Large intestine (tissue), 12 donors: ENCODE measurements at places on chromosomes 6 and 20. TPM values are rescaled to one million over a fixed set of nuclear protein-coding genes. Genes with fewer than 3 reads are reported as not detected.

The PKHD1 gene
- 0.36 TPM for polyA plus RNA-seq

The HLA-F gene
- polyA plus RNA-seq: 8.2 TPM

The PREX1 gene
- 9.9 TPM for polyA plus RNA-seq

The TCP11 gene
- polyA plus RNA-seq: 0.09 TPM

The AVP gene
- 0.49 TPM for polyA plus RNA-seq

The TULP1 gene
- polyA plus RNA-seq: 1.2 TPM

The CD24 gene
- 135 TPM for polyA plus RNA-seq

The UBE2C gene
- 35.6 TPM for polyA plus RNA-seq

The NKX2-4 gene
- not detected for polyA plus RNA-seq

The DZANK1 gene
- polyA plus RNA-seq: 2.4 TPM

The PPP1R16B gene
- polyA plus RNA-seq: 3.5 TPM

The CENPQ gene
- 7.3 TPM for polyA plus RNA-seq

The SLC24A3 gene
- polyA plus RNA-seq: 9.9 TPM

The PPIL6 gene
- polyA plus RNA-seq: 3.8 TPM

The SAYSD1 gene
- polyA plus RNA-seq: 18.6 TPM

The TREM2 gene
- polyA plus RNA-seq: 0.28 TPM

The MEP1A gene
- 649 TPM for polyA plus RNA-seq

The ROS1 gene
- 1.6 TPM for polyA plus RNA-seq

The PHACTR3 gene
- polyA plus RNA-seq: 8.3 TPM

The EYA2 gene
- polyA plus RNA-seq: 0.72 TPM

The CTCFL gene
- polyA plus RNA-seq: 0.03 TPM

The TBC1D22B gene
- polyA plus RNA-seq: 7.0 TPM

The ENPP4 gene
- 11.3 TPM for polyA plus RNA-seq

The PTGIS gene
- polyA plus RNA-seq: 13.5 TPM

The DUSP22 gene
- 25.1 TPM for polyA plus RNA-seq

The FHL5 gene
- polyA plus RNA-seq: 0.67 TPM

The SLC17A3 gene
- polyA plus RNA-seq: 0.43 TPM

The SPINT3 gene
- polyA plus RNA-seq: not detected

The IMPG1 gene
- 3.4 TPM for polyA plus RNA-seq
